Stimulated activated CD4-positive, alpha-beta T cell treated with anti-CD3 and anti-CD28 coated beads, Interleukin-2, amount 100 ng/mL, for 4 hours (primary cell): ENCODE measurements at places on chromosomes 6 and 20.
A peak's percentile ranks its signal among the peaks of the same experiment; 100 is the strongest.

- DNase-seq, result no peak
Measured at GRCh38 chr6:22250486-22250885, 46.4 kb downstream of the PRL start.

DNA sequence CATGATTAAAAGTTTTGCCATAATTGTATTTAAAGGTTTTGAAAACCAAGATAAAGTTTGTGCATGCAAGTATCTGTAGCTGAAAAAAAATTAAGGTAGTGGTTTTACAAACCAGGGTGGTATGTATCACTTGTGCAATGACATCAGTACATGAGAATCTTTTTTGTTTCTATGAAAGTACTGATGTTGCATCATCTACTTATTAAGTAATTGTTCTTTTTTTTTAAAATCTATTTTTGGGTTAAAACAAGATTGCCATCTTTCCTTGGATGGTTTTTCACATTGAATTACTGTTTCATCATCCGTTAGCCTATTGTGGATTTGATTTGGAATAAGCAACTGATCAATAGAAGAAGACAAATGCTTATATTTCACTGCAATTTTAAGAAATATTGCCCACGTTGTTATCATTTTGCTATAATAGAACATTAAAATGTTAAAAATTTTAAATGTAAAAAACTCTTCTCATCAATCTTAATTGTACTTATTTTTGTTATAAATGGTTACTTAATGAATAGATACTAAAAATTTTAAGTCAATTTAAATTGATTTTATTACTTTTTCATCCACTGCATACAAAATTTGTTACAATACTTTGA, 39.8 kb upstream of the TAGAP start:
- DNase-seq, result no peak

DNA sequence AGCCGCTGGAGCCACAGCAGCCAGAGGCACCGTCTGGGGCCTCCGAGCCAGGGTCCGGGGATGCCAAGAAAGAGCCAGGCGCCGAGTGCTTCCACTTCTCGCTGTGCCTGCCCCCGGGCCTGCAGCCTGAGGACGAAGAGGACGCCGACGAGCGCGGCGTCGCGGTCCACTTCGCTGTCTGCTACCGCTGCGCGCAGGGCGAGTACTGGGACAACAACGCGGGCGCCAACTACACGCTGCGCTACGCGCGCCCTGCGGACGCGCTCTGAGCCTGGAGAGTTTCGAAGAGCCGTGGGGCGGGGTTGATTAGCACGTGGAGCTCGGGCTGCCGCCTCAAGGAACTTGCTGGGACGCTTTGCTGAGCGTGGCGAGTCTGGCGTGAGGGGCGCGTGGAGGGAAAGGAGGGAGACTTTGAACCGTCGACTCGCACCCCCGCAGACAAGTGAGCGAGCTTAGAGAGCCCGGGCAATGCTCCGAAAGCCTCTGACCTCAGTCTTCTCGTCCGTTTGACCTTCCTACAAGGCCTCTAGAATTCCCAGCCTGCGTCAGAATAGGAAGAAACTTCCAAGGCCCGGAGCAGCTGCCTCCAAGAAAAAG, 1.3 kb downstream of the PPP1R3G start:
- no peak for DNase-seq

DNA sequence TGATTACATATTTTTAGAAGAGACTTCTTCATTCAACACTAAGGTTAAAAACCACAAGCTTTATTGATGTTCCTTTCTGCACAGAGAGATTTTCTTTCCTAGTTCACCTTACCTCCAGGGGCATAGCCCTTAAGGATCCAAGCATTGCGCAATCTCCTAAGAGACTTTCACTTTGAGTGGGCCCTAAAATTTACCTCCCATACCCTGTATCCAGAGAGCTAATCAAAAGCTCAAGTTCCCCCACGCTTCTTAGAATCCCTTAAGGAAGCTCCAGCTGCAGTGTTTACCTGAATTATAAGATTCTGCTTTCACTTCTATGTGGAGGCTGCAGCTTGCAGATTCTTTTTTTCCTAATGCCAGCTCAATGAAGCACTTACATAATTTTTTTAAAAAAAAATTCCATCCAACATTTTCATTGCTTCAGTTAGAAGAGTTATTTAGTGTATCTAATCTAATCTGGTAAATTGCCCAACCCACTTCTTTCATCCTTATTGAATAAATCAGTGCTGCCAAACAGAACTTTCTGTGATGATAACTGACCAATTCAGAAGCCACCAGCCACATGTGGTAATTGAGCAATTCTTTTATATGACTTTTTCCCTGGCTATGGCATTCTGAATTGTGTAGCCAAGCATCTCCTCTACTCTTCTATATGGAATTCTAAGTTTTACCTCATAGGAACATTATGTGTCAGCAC, 24.6 kb upstream of the SPTLC3 start:
- no peak for DNase-seq

DNA sequence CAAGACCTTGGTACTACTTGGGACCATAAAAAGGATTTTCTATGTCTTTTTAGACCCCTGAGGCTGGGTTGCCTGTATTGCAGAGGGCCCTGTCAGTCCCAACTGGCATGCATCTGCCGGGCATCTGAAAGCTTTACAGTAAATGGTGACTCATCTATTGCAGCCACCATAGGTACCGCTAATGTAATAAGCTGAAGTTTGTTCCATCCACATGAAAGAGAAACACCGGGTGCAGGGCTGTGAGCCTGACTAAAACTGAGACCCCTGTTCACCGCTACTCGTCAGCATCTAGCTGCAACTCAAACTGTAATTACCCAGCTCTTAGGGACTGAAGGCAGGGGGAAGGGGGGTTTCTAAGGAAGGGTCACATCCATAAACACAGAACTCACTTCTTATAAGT, 49.5 kb downstream of the TRERF1 start:
- peak; percentile 46 for DNase-seq

DNA sequence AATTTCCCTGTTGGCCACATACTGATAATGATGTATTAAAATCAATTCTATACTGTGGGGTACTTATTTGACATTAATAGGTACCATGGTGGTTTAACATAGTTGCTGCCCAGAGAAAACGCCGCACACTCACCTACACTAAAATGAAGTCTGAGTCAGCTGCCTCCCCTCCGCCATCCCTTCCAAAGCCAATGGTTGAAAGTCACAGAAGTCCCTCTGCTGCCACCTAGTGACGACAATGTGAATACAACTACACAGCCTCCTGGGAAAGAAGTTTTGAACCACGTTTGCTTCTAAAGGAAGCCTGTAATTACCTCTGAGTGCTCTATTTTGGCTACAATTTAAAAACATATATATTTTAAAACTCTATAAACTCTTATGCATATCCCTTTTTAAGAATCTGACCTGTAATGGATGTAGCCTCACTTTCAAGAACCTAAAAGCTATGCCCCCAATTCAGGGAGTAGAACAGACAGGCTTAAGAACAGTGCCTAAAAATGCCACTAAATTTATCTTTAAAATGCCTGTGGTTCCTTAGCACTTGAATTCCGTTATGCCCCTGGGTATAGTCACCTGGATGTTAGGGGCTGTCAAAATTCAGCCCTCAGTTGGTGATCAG, 20.6 kb upstream of the ECI2 start:
- peak; percentile 76 for DNase-seq

DNA sequence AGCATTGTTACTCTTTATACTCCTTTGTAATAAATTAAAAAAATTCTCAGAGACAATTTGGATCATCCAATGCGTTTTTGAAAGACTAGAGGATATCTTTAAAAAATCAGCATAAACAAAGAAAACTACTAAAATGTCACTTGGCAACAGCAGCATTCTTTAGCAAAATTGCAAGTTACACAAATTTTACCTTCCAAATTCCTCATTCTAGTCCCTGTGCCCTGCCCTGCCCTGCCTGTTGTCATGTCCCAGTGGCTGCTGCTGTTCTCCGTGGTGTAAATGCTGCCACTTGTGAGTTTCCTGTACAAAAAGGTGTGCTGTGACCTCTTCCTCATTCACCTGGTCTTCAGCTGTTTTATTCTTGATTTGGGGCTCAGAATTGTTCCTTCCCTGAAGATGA, 83.2 kb downstream of the CDC5L start:
- DNase-seq, result no peak

DNA sequence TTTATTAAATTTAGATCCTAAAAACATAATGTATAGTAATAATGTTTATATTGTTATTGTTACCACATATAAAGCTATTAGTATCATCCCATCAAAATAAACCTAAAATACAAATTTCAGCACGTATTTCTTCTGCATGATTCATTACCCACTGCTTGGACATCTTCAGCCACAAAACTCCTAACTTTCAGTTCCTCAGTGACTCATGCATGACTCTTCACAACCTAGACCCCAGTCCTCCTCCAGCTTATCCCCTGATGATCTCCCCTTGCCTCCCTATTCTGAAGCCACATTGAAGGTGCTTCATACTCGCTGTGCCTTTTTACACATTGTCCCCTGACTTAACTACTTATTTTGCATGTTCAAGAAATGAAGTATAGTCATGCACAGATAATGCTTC, 11.2 kb upstream of the GPRC6A start:
- no peak for DNase-seq

DNA sequence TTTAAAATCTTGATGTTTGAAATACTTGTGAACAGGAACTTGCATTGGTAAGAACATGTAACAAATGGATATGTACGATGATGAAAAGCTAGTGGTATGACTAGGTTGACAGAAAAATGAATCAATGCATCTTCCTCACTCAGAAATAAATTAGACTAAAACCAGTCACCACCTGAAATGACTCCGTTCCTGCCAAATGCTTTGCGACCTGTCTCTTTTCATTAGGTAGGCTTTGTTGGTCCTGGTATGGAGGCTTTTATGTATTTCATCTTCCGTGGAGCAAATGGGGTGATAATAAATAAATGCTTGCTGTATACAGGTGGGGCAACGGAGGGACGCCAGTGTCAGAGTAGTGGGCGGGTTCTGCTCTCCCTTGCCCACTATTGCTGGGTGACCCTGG, 17.1 kb upstream of the ULBP3 start:
- DNase-seq, result no peak

DNA sequence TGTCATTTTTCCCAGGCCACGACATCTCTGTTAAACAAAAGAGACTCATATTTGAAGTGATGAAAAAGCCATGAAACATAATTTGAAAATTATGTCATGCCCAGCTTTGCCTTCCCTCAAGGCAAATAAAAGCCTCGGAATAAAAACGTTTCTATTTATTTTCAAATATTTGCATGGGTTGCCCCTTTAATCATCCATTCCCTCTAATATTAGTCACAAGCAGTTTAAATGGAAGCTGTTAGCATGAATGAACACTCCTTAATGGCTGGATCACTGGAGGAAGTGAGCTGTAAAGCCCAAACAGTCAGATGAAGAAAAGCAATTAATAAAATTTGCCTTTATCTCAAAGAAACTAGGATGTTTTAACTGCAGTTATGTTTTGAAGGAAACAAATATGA, 69.3 kb upstream of the STMND1 start:
- DNase-seq, result no peak

DNA sequence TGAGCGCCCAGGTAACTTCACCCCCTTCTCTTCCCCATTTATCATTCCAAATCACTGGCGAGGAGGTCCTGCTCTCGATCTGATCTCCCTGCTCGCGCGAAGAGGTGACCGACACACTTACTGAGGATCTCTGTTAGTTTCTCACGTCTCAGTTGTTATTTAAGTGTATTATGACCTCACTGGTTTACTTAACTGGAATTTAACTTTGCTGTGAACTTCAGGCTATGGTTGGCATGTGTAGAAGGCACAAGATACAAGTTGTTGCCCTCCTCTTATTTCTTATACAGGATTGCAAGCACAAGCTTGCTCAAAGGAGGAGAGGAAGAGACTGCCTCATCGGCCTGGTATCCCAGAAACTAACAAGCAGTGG, 1.2 kb downstream of the RNF217 start:
- DNase-seq, result no peak

GRCh38 chr6:149717255-149717587, 680 bp downstream of the LATS1 start:
- no peak for DNase-seq

GRCh38 chr20:55790178-55790577, 215.1 kb downstream of the CBLN4 start:
- DNase-seq, result no peak

DNA sequence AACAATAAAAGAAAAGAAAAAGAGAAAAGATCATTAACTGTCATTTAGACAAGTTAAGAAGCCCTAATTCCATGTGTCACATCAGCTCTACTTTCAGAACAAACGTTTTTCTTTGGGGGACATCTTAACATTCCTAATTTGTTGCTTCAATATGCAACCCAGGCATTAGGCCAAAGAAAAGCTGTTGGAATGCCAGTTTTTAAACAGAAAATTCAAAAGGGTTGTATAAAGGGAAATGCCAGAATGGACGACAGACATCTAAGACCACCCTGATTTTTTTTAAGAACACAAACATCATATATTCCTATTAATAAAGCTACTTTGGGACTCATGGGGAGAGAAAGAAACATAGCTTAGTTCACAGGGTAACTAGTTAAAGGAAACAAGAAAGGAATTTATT, 315.0 kb downstream of the GMDS start:
- DNase-seq, result no peak

DNA sequence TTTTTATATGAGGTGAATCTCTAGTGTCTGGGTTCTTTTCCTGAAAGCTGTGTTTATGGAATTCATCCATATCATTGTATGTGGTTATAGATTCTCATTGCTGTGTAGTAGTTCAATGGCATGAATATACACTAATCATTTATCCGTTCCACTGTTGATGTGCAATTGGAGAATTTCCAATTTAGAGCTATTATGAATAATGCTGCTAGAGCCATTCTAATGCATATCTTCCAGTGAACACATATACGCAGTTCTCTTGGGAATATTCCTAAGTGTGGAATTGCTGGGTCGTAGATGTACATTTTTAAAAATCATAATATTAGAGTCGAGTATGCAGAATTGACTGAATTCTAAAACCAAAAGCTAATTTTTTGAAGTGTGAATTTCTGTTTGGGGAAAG, 327.5 kb upstream of the JAG1 start:
- DNase-seq, result no peak

GRCh38 chr20:62540504-62540903, 64.7 kb upstream of the GATA5 start:
- no peak for DNase-seq

DNA sequence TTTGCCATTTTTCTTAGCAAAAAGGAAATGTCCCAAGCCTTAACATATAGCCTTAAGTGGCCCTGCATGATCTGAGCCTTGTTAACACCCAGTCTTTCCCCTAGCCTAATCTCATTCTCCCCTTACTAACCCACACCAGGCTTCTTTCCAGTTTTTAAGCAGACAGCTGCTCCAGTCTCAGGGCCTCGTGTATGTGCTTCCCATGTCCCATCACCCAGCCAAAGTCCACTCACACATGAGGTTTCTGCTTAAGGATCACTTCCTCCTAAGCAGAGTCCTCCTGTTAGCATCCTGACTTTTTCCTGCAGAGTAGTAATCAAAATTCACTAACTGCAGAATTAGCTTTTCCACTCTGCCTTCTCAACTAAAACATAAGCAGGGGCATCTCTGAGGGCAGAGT, 96.1 kb downstream of the SMLR1 start:
- DNase-seq, result no peak

GRCh38 chr20:49825521-49826033, 12.9 kb downstream of the SLC9A8 start:
- DNase-seq, result no peak
